ENCODE measurements at places on chromosomes 5 and 9.

DNA sequence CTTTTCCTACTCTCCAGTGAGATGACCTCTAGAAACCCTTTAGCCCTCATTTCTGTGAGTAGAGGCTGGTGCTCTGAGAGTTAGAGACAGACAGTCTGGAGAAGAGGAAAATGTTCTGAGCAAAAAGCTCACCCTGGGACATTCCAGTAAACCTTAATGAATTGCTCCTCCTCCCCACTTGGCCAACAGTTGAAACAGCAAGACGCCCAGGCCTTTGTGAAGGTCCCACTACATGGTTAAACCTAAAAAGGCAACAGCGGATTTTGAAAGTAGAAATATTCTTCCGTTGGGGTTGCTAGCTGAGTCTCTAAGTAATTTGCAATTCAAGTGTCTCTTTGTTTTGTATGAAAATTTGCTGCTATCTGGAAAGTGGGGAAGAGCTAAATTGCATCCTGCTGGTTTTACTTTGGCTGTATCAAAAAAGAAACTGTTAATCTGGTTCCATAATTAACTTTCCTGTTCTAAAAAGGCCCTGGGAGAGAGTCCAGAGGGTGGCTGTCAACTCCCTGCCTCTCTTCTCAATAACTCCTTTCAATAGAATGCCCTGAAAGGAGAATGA lies 63.8 kb downstream of the ATP10B start:
- no peak for DNase-seq

GRCh38 chr9:18569941-18570630 lies 96.1 kb downstream of the ADAMTSL1 start:
- DNase-seq = no peak

DNA sequence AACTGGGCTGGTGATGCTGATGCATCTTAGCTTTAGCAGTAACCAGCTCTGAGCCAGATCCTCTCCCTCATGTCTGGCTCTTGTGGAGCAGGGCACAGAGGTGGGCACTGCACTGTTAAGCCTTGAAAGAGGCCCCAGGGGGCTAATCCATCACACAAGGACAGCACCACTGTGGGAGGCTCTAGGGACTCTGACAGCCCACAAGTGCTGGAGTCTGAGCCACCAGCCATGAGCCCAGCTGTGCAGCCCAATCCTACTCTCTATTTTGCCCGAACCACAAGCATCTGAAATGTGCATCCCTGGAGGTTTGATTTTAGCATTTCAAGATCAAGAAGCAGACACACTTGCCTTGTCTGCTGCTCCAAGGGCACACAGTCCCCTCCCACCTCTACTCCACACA lies 407.1 kb upstream of the TRPC7 start:
- DNase-seq = no peak

GRCh38 chr5:66933066-66933465 lies 263.5 kb downstream of the CD180 start:
- no peak for DNase-seq

DNA sequence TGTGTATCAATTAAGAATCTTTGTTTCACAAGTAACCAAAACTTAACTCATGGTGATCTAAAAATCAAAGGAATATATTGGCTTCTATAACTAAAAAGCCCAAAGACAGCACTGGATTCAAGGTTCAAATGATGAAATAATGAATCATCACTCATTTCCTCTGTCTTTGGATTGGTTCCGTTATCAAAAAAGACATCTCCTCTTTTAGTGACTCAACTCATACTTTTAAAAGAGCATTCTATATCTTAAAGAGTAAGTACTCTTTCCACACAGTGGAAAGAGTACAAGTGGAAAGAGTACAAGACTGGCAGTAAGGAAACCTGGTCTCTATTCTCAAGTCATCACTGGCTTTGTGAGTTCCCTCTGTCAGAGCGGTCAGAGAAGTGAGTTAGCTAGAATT lies 141.4 kb upstream of the NMUR2 start:
- no peak for DNase-seq

- peak; percentile 81 for DNase-seq
Observed at GRCh38 chr9:95313010-95313498, 4.5 kb downstream of the FANCC start.

- no peak for DNase-seq
Observed at GRCh38 chr9:34716711-34717110, 6.8 kb upstream of the CCL21 start.

- DNase-seq = no peak
Observed at GRCh38 chr5:119527351-119527750, 75.1 kb downstream of the HSD17B4 start.

DNA sequence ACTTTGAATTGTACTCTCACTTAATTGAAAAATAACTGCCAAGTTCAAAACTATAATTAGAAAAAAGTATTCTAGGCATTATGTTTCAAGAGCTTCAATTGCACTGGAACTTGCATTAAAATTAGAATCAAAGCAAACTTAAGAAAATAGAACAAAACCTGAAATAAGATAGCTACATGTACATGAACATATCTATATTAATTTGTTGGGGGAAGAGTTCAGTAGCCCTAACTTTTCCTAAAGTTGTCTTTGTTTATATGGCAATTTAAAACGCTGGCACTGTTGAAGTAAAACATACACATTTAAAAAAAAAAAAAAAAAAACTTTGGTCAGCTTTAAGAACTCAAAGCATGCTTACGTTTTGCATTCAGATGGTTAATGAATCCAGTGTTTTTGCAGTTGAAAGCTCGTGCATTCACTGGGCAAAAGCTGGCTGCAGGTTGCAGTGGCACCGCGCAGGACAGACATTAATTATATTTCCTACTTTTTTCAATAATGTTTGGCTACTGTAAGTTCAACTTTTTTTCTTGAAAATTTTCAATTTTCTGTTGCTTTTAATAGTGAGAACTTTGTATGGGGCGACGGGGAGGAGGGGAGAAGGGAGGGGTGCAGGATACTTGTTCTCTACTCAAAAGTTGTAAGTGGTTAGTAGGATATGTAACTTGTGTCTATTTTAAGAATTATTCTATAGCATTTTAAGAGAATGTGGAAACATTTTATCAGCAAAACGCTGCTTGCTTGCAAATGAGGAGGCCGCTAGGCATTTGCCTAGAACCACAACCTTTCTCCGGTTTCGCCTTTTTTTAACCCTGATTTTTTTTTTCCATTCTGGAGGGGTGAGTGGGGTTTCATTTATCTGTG lies 3.9 kb downstream of the NR2F1 start:
- no peak for DNase-seq

- DNase-seq = no peak
Observed at GRCh38 chr5:168768172-168768571, 189.0 kb upstream of the PANK3 start.

DNA sequence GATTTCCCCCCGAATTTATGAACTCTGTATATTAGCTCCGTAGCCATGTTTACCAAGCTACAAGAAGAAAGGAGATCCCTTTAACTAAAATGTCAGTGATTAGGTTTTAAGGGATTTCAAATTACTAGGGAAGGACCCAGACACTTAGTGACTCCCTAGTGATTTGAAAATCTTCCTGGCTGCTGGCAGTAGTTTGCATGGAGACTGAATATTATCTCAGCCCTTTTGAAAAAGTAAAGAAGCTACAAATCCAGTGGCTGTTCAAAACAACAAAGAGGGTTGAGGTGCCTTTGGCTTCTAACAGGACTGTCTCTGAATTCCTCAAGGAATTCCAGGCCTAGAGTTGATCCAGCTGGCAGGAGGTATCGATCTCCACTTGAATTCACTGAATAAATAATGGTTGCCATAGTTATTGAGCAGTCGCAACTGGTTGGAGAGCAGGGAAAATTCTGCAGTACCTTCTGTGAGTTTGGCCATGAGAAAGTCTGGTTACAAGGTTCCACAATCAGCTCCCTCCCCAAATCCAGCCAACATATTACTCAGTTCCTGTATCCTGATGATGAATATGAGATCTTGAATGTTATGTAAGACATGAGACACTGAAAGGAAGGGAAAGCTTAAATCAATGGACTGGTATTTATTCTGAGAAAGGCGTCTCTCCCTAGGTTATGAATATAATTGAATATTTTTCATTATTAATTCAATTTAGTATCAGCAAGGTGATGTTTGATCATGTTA lies 37.7 kb downstream of the NR4A3 start:
- no peak for DNase-seq

DNA sequence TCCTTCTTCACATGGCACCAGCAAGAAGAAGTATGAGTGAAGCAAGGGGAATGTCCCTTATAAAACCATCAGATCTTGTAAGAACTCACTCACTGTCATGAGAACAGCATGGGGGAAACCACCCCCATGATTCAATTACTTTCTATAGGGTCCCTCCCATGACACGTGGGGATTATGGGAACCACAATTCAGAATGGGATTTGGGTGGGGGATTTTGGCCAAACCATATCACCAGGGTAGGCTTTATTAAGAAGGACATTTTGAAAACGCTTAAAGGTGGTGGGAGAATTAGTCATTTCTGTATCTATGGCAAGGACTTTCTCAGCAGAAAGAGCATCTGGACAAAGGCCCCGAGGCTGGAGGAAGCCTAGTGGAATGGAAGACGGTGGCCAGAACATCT lies 100.2 kb upstream of the ADAMTS16 start:
- DNase-seq = no peak

- DNase-seq = no peak
Observed at GRCh38 chr5:8581047-8581446, 712.1 kb downstream of the MTRR start.

DNA sequence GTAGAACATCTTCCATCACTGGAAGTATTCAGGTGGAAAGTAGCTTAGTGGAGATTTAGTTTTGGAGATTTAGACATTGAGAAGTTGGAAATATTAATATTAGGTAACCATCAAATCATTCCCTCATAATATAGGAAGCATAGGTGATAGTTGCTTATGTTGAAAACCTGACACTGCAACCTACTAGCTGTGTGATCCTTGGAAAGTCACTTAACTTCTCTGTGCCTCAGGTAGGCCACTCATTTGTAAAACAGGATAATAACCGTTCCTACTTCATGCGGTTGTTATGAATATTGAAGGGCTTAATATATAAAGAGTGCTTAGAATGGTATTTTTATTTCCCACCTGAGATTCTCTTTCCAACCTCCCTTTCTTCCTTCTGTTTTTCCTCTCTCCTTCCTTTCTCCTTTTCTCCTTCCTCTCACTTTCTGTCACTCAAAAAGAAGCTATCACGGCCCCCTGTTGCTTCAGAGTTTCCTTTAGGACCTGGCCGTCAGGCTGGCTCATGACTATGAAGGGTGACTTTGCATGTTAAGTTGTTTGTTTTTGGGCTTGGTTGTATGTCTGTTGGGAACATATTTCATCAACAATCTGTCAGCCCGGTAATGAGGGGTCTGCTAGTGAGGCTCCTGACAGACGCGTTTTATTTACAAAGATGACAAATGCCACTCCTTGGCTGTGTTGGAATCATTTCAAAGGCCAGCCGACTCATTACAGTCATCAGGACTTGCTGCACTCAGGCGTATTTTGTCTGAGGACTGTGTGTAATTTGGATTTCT lies 31.0 kb downstream of the DOCK2 start:
- no peak for DNase-seq

GRCh38 chr5:8471581-8471980 lies 602.6 kb downstream of the MTRR start:
- no peak for DNase-seq

DNA sequence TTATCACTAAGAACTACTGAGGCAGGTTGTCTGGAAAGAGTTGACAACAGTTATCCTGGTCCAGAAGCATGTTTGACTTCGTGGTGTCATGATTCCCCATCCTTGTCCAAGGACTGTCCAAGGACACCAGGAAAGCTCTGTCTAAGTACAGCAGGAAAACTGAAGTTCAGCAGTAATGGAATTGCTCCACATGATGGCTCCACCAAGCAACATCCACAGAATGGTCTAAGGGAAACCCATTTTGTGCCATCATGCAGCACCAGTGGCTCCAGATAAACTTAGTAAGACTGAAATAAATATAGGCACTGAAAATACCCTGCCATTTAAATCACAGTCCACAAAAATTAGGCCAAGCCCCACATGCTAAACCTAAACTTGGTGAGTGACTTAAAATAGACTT lies 192.8 kb downstream of the CDH18 start:
- no peak for DNase-seq
